ENCODE measurements at places on chromosomes 13 and 19.
A peak's percentile ranks its signal among the peaks of the same experiment; 100 is the strongest.

DNA sequence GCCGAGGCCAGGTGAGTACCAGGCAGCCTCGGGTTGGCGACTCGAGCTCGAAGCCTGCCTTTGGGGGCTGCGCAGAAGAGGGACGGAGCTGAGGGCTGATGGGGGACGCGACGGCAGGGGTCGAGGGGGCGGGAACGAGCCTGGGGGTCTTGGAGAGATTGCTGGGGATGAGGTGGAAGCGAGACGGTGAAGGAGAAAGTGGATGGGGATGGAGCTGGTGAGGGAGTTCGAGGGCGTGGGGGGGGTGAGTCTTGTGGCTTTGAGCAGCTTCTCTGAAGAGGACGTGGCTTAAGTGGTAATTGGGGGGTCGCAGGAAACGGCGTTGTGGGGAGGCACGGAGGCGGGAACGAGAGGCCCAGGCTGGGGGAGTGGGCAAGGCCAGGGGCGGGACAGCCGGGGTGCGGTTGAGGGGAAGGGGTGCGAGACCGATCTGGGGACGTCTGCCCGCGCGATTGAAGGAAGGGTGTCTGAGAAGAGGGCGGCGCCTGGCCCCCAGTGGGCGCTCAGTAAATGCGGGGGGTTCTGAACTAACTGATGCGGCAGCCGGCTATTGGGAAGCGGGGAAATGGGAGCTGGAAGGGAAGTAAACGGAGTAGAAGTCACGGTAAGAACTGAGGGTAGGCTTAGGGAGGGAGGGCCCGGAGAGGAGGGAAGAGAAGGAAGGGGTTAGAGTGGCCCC lies 426 bp downstream of the MYO9B start:
- DNase-seq = peak; percentile 27

DNA sequence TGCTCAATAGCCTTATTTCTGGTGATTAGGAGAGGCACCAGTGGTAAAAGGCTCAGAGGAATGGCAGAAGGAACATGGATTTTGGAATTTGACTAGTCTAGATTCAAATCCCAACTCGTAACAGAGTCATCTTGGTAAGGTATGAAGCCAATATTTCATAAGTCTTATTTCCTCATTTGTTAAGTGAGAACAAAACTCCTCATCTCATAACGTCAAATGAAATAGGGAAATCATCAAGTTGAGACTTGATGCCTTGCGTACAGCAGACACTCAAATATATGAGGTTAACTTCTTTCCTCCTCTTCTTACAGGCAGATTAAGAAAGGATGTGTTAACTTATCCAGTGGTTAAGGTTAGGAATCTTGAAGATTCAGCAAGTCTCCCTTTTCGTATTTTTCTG lies 189.2 kb downstream of the DLEU7 start:
- no peak for DNase-seq

DNA sequence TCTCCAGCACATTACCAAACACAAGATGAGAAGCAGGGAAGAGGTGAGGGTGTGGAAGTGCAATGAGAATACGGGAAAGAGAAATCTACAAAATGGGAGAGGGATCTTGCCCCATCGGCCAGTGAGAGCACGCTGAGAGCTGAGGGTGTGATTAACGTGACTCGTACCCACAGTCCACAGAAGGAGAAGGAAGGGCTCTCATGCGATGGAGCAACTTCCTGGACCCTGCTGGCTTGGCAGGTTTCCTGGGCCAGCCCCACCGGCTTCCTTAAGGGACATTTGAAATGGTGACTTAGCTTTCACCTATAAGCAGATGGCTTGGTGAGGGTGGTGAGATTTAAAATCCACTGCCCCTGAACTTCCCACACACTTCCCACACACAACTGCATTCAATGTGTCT lies 740.1 kb downstream of the UQCRFS1 start:
- DNase-seq = no peak

DNA sequence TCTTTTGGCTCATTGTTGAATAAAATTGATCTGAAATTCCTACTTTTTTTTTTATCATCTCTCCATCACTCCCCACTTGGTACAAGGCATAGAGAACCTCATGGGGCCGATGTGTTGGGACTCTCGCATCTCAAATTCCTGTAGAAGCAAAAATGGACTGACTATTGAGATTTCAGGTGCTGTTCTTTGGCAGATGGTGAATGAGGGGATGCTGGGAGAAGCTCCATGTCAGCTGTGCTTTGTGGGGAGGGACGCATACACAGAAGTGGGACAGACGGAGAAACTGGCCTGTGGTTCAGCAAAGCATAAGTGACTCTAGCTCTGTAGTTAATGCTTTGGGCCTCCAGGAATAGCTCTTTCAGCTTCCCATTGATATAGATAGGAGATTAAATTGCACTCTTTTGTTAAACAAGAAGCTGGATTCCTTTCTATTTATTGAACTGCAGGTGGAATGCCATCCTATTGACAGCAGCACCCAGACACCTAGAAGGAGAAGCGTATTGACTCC lies 194.5 kb upstream of the RNF113B start:
- DNase-seq = no peak

- DNase-seq = no peak
Observed at GRCh38 chr19:30314805-30315155, 57.4 kb upstream of the ZNF536 start.

DNA sequence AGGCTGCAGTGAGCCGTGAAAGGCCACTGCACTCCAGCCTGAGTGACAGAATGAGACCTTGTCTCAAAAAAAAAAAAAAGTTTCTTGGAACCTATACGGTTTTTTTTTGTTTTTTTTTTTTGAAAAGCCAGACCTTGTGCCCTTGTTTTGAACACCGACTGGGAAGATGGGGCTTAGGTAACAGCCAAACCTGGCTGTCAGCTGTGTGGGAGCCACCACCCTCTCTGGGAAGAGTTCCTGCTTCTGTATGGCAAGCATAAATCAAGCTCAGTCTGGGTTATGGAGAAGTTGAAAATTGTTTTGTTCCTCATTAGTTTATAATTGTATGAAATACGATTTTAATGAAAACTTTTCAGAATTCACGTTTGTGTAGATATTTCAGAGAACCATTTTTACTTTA lies 39.5 kb downstream of the MPHOSPH8 start:
- DNase-seq = no peak

GRCh38 chr19:7861619-7862412 lies 12.4 kb downstream of the PRR36 start:
- DNase-seq = no peak

- no peak for DNase-seq
Observed at GRCh38 chr13:34000955-34001354, 183.0 kb downstream of the RFC3 start.

- DNase-seq = peak; percentile 89
Observed at GRCh38 chr19:14505488-14506239, 9.7 kb upstream of the GIPC1 start.
